Myometrial cell (primary cell): ENCODE measurements at places on chromosomes 7 and 10. TPM values are rescaled to one million over a fixed set of nuclear protein-coding genes. Genes with fewer than 3 reads are reported as not detected.

Gene CHAT
- not detected in 2 replicates for total RNA-seq

Gene NEUROG3
- not detected in 2 replicates for total RNA-seq

Gene TMEM213
- not detected in 2 replicates for total RNA-seq

Gene KCNH2
- total RNA-seq: 8.7 and 10.7 TPM in 2 replicates

Gene TFEC
- total RNA-seq: not detected in 2 replicates

Gene PLAU
- 14.9 and 25.1 TPM in 2 replicates for total RNA-seq

Gene PON1
- total RNA-seq: not detected in 2 replicates

Gene CCDC136
- 3.7 and 6.6 TPM in 2 replicates for total RNA-seq

Gene CPVL
- total RNA-seq: 2.6 TPM in 1 of 2 replicates, not detected in the other

Gene CYP3A4
- not detected in 2 replicates for total RNA-seq

Gene ATOH7
- not detected in 2 replicates for total RNA-seq

Gene SPDYE16
- not detected in 2 replicates for total RNA-seq

Gene CUZD1
- 0.18 and 0.29 TPM in 2 replicates for total RNA-seq

Gene RPEL1
- under 0.01 TPM in 1 of 2 replicates, not detected in the other for total RNA-seq

Gene POLR2J2
- not detected in 2 replicates for total RNA-seq

Gene MRC1
- total RNA-seq: not detected in 2 replicates

Gene HSPA12A
- total RNA-seq: 8.6 and 12.4 TPM in 2 replicates

Gene ZP3
- total RNA-seq: 0.29 and 1.9 TPM in 2 replicates

Gene POM121L12
- total RNA-seq: not detected in 2 replicates

Gene CXCL12
- 76.7 and 93.0 TPM in 2 replicates for total RNA-seq

Gene AOAH
- total RNA-seq: not detected in 2 replicates

Gene BNIP3
- total RNA-seq: 105 and 126 TPM in 2 replicates
